ENCODE measurements at places on chromosomes 4 and X.

GRCh38 chr4:171007618-171008390 is 805.4 kb upstream of the GALNTL6 start:
- no peak for DNase-seq

DNA sequence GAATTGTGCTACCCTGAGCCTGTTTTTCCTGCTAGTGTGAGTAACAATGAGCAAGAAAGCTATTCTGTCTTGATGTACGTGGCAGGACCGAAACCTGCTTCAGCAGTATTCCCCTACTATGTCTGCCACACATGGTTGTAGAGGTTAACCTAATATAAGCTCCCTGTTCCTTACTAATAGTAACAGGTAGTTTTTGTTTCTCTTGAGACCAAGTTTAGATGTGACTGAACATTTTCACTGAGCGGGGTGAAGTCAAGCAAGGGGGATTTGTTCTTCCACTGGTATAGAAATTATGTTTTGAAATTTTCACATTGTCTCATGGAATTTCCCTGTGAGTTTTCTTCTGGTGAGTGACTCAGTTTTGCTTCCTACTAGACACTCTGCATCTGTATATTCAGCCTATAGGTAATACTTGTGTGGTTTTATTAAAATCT is 37.3 kb downstream of the RRAGB start:
- DNase-seq: no peak

GRCh38 chr4:7826176-7826908 is 113.3 kb downstream of the AFAP1 start:
- DNase-seq: no peak

DNA sequence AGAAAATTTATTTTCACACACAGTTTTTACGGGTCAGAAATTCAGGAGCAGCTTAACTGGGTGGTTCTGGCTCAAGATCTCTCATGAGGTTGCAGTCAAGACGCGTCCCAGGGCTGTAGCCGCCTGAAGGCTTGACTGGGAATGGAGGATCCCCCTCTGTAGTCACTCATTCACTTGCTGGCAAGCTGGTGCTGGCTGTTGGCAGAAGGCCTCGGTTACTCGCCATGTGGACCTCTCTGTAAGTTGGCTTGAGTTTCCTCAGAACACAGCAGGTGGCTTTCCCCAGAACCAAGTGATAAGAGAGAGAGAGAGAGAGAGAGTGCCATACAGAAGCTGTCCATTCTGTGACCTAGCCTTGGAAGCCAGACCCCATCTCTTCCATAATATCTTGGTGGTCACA is 132.8 kb downstream of the DCLK2 start:
- DNase-seq: peak; percentile 80

GRCh38 chrX:135890087-135890585 is 3.1 kb downstream of the CT45A10 start:
- no peak for DNase-seq

Data from NCI-H446 (cell line).